ENCODE measurements at places on chromosomes 12 and 14.

- no peak for DNase-seq
These were observed 94.4 kb downstream of the PRIMA1 start for GRCh38 chr14:93693914-93694313.

GRCh38 chr12:63403256-63403655 lies 252.3 kb upstream of the AVPR1A start:
- DNase-seq: no peak

- DNase-seq: no peak
These were observed 94.2 kb downstream of the GRIP1 start for GRCh38 chr12:66584673-66585072.

- DNase-seq: no peak
These were observed 172.8 kb downstream of the ETV6 start for GRCh38 chr12:11822081-11822834.

- DNase-seq: no peak
These were observed 124.6 kb upstream of the FRMD6 start for GRCh38 chr14:51527073-51527472.

- DNase-seq: peak; percentile 15
These were observed 16.0 kb downstream of the PLD4 start for GRCh38 chr14:104940526-104941150.

DNA sequence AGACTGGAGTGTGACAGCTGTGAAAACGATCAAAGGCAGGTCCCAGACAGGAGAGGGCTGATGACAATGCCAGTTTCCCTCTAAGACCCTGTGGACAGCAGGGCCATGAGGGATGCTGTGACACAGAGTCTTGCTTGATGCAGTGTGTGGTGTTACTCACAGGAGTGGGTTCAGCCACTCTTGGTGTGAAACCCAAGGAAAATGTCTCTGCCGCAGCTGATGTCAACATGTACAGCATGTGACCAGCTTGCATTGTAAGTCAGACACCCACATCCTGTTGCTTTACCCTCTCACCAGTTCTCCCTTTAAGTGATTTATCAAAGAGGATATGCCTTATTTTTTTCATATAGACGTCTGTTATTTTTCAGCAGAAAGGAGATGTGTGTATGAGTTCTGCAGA lies 268.6 kb downstream of the BTG1 start:
- peak; percentile 88 for DNase-seq

DNA sequence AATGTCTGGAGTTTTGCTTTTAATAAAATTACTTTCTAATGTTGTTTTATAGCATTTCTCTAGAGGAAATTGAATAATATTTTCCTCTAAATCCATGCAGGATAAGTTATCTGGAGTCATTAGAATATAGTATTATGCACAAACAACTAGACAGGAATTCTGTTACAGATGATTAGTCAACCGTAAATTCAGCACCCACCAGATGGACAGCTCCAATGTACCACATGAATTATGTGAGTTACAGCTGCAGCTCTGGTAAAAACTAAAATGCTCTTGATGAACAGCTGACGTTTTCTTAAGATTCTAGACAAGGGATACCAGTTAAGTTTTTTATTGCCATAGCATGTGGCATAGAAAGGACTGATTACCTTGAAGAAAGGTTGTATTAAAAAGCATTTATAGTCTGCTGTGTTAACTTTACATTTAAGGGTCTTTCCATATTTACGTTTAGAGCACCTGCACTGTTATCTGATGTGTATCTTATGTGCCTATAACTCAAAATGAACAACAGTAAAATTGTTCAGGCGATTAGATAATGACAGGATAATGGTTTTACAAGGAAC lies 321.4 kb upstream of the LRFN5 start:
- DNase-seq: peak; percentile 36

GRCh38 chr14:48096897-48097296 lies 421.5 kb upstream of the MDGA2 start:
- no peak for DNase-seq

- DNase-seq: no peak
These were observed 60.2 kb downstream of the GXYLT1 start for GRCh38 chr12:42084522-42084921.

GRCh38 chr14:61749867-61750266 lies 12.4 kb upstream of the SNAPC1 start:
- DNase-seq: no peak

All from activated naive CD4-positive, alpha-beta T cell treated with anti-CD3 and anti-CD28 coated beads, Interleukin-2, amount 10 ng/mL, durations not matched to agents 7 days and 5 days (primary cell).